ENCODE measurements at places on chromosomes 11 and 22.

- no peak for DNase-seq
Observed at GRCh38 chr11:10925149-10925926, 67.5 kb upstream of the ZBED5 start.

GRCh38 chr11:122002926-122003325 lies 113.1 kb downstream of the BLID start:
- DNase-seq = no peak

DNA sequence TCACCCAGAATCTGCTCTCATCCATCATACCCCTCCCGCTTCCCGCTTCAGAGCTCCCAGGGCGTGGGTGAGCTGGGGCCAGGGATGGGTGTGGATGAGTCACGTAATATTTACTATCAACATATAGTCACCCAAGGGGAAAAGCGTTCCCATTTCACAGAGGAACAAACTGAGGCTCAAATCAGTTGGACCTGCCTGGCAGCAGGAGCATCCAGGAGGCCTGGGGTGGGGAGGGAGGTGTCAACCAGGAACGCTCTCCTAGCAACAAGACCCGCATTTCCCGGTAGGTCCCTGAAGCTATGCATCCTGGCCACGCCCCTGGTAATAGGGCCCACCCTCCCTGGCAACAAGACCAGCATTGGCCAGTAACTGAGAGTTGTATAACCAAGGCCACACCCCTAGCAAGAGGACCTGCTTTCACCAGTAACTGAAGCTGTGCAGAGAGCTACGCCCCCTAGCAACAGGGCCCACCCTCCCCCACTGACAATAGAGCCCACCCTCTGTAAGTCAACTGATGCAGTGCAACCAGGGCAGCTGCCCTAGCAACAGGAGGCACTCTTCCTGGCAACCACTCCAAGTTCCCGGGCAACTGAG lies 32.7 kb upstream of the TXNRD2 start:
- no peak for DNase-seq

DNA sequence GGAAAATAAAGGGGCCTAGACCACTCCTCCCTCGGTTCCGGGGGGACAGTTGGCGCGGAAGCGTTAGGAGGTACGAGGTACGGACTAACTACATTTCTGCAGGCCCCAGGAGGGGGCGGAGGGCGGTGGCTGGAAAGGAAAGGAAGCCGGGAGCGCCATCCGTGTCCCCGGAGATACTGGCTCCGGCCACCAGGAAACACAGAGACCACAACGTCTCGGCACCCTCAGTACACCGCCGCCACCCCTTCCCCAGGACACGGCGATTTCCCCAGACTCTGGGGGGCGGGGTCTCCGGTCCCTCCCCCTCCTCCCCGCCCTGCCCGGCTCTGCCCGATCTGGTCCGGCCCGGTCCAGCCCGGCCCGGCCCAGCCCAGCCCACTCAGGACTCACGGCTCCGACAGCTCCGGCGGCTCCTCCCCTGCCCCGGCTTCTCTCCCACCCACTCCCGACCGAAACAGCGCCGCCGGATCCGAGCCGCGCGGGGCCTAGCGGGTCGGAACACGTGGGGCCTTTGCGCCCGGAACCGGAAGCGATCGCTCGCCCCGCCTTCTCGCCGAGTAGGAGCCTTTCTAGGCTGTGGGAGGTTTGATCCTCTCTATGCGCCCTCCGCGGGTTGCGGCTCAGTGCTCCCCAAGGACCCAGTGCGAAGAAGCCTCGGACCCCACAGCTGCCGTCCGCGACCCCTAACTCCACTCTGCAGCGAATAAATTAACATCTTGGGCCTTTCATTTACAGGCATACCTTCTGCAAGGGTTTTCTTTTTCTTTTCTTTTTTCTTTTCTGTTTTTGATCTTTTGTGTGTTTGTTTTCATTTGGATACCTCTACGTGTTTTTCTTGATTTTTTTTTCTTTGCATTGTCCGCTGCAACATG lies at the start of gene ZNF202:
TSS of gene ZNF202 (minus strand) at position 502 of the 872 bp plus-strand sequence. CDS start 10,772 bp downstream, outside the sequence.
- DNase-seq = peak; percentile 25

DNA sequence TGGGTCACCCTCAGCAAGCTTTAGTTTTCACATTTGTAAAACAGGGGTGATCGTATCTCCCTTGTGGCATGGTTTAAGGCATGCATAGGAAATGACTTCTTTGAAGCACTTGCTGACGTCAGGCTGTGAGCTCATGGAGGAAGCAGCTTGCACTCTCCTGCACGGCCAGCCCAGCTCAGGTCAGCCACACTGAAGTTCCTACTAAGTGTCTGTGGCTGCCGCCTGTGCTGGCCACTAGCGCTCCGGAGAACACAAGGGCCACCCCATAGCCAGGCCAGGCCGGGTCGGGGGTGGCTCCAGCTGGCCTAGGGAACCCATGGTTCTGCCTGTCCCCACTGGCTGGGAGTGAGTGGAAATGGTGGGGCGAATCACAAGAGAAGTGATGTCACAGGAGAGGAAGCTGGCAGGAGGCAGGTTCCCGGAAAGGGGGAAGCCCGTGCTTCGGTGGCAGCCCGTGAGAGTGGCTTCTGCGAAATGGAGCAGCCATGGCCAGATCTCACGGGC lies 28.2 kb downstream of the KCTD17 start:
- DNase-seq = no peak

DNA sequence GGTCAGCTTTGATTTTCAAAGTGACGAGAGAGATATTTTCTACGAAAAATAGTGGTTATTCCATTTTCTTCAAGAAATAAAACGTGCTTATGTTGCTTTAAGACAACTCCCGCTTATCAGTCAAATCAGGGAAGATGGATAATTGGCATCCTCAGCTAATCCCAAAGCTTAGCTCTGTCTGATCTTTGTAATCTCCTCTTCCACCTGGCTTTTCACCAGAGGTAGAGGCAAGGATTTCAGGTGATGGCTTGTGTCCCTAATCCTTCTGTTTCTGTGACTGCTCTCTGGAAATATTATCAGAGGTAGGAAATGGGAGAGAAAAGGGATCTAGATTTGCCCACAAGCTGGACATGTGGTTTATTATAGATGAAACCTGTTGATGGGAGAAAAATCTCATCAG lies 78.9 kb downstream of the DBX1 start:
- no peak for DNase-seq

DNA sequence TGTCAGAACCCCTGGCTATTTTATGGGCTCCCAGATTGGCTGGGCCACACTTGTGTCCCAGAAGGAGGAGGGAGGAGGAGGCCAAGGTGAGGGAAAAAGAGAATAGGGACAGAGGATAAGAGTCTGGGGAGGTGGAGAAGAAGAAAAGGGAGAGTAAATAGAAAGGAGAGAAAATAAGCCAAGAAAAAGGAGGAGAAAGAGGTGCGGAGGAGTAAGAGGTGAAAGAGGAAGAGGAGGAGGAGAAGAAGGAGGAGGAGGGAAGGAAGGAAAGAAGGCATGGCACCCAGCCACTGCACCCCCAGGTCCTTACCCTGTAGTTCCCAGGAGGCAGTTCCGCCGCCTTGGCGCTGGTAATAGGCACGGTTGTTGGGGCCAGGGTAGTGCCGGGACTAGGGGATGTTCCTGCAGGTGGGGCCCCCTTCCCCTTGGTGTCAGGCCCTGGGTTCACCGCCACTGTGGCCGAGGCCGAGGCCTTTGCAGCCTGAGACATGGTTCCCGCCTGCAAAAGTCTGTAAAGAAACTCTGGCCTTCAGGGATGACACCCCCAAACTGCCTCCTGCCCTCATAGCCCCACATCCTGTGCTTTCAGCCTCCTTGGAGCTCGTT lies 1.9 kb downstream of the CRYBB1 start:
- no peak for DNase-seq

DNA sequence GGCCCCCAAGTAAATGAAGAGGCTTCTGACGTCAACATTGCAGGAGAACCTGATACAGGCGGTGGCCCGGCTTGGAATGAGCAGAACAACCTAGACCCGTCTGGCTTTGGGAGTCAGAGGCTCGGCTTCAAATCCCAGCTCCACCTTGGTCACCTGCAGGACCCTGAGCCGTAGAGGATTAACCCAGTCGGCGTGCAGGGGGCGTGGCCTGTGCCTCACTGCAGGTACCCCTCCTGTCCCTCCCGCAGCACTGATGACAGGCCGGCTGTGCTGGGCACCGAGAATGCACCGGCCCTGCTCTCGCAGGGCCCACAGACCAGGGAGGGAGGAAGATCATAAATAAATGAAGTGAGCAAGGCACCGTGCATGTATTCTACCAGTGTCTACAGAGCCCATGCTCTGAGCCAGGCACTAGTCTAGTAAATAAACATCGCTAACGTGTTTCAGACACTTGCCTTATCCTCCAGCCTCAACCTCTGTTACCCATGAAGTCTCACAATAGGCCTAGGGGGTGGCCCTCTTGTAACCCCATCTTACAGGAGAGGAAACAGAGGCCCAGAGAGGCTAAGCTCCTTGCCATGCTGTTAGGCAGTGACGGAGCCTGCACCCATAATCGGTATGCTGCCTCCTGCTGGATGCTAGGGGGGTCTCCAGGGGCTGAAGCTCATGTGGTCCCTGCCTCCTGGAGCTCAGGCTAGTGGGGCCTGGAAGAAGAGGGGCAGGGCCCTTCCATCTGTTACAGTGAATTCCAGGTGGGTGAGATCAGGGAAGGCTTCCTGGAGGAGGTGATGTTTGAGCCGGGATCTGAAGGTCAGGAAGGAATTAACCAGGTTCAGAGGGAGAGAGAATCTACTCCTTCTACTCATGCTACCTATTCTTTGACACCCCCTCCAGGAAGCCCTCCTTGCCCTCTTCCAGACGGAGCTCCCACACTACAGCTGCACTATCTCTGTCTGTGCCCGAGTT lies 53.4 kb downstream of the RTL6 start:
- DNase-seq = no peak

- DNase-seq = no peak
Observed at GRCh38 chr22:50047346-50047745, 10.8 kb downstream of the TTLL8 start.

- DNase-seq = no peak
Observed at GRCh38 chr22:49812838-49813237, 14.8 kb downstream of the BRD1 start.

DNA sequence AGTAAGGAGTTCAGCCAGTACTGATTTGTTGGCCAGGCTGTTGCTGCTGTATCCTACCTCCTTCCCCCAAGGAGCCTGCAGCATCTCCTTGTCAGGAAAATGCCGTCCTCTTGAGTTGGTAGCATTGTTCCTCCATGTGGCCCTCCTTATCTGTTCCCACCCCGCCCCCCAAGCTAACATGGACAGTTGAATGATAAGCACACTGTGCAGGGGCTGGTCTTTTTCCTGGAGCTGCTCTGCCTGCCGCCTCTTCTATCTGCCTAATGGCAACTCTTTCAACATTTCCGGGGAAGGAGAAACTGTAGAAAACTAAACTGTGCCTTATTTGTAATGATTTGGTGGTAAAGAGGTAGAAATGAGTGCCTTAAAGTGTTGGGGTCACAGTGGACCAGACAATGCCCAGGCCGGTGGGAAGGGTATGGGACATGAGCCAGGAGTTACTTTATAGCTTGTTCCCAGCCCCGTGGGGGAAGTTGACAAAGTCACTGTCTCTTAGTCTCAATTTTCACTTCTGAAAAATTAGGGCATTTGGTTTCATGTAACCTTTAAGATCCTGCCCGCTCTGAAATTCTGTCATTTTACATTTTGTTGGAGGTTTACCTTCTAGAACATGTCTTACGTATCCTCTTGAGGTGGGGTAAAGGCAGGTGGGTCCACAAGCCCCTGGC lies 4.5 kb downstream of the FAM118A start:
- DNase-seq = no peak

DNA sequence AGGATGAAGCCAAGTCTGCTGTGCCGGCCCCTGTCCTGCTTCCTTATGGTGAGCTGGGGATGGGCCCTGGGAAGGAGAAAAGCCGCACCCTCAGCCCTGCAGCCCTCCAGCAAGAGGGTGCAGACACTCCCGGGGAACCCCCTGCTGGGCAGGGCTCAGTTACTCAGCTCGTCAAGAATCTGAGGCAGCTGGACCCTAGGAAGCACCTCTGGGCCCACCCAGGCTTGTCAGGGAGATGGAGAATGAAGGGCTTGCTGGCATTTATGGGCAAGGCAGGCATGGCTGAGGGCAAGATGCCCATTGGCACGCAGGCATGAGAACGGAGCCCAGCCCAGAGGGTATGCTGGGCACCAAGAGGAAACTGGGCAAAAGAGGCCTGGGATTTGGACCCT lies 12.9 kb downstream of the RELT start:
- DNase-seq = no peak

GRCh38 chr11:64713781-64714363 lies 9.1 kb downstream of the NRXN2 start:
- DNase-seq = no peak

- no peak for DNase-seq
Observed at GRCh38 chr11:131246156-131246555, 124.3 kb upstream of the NTM start.

DNA sequence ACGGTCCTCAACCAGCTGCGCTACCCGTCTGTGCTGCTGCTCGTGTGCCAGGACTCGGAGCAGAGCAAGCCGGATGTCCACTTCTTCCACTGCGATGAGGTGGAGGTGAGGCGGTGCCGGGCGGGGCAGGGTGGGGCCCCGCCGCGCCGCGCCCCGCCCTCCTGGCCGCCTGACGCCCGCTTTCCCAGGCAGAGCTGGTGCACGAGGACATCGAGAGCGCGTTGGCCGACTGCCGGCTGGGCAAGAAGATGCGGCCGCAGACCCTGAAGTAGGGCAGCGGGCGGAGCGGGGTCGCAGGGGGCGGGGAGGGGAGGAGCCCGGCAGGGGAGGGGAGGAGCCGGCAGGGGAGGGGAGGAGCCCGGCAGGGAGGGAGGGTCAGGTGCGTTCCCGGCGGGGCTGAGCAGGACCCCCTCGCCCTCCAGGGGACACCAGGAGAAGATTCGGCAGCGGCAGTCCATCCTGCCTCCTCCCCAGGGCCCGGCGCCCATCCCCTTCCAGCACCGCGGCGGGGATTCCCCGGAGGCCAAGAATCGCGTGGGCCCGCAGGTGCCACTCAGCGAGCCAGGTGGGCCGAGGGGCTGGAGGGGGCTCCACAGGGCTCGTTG lies 14.7 kb downstream of the EPS8L2 start:
- DNase-seq = no peak

GRCh38 chr11:58578136-58578634 lies 678 bp upstream of the ZFP91 start:
- peak; percentile 49 for DNase-seq

- no peak for DNase-seq
Observed at GRCh38 chr11:45031912-45032519, 81.3 kb upstream of the TP53I11 start.

DNA sequence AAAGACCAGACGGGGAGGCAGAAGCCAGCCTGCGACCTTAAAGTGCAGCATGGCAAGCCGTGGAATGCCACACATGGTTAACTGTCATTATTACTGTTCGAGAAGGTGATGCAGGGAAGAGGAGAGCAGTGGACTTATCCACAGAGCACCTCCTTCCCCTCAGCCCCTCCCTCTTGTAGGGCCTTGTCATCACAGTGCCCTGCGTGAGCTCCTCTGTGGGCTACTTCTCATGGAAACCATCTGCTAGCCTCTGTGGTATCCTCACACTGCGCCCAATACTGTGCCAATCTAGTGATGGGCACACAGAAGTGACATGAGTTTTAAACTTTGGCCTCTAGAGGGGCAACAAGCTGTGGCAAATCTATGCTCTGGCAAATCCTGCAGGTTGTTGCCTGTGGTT lies 18.2 kb upstream of the CCDC134 start:
- DNase-seq = no peak

DNA sequence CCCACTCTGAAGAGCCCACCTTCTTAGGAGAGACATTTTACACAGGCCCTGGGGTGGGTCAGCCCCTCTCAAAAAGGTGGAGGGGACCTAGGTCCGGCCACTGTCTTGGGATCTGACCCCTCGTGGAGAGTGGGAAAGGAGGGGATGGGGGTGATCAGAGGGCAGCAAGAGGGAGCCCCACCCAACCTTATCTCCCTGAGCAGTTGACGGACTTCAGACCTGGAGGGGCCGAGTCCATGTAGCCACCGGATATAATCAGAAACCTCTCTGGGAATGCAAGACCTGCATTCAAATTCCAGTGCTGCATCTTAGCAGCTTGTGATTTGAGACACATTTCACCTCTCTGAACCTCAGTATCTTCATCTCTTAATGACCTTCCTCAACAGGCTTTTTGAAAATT lies 44.0 kb downstream of the TP53I11 start:
- DNase-seq = no peak
